ENCODE measurements at places on chromosomes 7 and 10.
A peak's percentile ranks its signal among the peaks of the same experiment; 100 is the strongest.

DNA sequence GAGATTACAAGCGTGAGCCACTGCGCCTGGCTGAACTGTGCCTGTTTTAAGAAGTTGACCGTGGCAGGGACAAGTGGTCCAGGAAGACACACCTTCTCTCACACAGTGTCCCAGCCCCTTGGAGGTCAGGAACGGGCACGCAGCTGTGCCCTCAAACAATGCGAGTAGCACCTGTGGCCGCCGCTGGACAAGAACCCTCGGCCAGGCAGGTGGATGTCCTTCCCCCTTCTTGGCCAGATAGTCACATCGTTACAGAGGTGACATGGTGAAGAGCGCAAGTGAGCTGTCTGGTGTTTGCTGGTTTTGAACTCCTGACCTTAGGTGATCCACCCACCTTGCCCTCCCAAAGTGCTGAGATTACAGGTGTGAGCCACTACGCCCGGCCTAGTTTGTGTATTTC, 8.8 kb downstream of the ZFAND2A start:
- DNase-seq: no peak

GRCh38 chr10:116771101-116771958, 29.0 kb upstream of the HSPA12A start:
- no peak for DNase-seq

GRCh38 chr10:72886621-72887020, 6.9 kb upstream of the OIT3 start:
- DNase-seq: no peak

- DNase-seq: no peak
Measured at GRCh38 chr7:143391462-143392404, 10.6 kb downstream of the ZYX start.

GRCh38 chr10:22002591-22003176, 846 bp downstream of the DNAJC1 start:
- DNase-seq: no peak

DNA sequence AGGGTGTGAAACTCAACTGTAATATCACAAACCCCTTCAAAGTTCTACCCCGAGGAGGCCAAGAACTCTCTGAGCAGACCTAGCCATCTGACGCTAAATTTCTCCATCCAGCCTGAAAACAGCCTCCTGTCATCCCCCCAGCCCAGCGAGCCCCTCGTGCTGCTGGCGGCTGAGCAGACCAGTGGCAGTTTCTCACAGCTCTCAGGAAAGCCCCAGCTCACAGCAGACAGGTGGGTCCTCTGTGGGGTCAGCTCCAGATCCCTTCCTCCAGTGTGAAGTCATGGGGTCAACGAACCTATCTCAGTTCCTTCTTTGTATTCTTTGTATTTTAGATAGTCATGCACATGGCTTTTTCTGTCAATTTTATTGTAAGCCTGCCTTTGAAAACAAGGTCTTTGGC, 7.8 kb downstream of the GARIN1A start:
- DNase-seq: no peak

- DNase-seq: no peak
Measured at GRCh38 chr10:34698248-34698831, 116.8 kb downstream of the PARD3 start.

DNA sequence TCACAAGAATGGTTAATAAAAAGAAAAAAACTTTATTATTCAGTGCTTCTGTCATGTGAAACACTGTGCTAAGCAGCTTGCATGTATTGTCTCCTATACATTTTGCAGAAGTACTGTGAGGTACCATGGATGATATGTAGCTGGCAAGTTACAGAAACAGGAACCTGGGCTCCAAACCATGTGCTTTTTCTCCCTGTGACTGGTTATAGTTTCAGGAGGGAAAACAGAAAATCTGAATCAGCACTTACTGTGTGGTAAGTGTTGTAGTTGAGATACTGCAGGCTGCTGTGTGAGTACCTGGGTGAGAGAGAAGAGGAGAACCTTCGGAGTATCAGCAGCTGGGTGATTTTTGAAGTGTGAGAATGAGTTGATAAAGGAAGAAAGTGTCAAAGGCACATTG, 285.0 kb downstream of the SUGCT start:
- DNase-seq: no peak

DNA sequence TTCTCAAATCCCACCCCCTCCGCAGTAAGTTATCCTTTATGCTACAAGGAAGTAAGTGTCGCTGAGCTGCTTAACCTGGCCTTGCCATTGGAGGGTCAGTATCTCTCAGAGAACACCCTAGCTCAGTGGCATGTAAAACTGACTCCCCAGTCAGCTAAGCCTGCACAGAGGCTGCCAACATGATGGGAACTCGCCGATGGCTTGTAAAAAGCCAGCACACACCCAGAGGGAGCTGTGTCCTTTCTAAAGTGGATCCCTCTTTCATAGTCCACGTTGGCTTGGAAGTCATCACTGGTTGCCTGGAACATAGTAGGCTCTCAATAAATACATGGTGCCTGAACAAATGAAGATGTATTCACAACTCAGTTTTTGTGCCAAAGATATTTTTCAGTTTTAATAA, 249.1 kb upstream of the YAE1 start:
- no peak for DNase-seq

DNA sequence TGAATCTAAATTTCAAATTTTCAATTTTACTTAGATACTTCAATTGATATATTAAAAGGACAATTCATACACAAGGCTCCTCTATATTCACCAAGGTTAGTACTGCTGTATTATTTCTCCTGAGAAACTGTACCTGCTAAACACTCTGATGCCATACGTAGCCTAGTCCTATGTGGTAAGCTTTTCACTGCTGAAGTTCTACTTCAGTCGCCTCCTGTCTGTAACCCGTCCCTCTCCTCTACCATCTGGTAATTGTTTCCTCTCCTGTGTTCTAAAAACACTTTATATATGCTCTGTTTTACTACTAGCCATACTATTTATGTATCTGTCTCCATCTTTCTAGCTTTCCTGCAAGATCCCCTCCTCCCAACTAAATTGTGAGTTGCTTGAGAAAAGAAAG, 20.2 kb downstream of the PDZD8 start:
- DNase-seq: no peak

DNA sequence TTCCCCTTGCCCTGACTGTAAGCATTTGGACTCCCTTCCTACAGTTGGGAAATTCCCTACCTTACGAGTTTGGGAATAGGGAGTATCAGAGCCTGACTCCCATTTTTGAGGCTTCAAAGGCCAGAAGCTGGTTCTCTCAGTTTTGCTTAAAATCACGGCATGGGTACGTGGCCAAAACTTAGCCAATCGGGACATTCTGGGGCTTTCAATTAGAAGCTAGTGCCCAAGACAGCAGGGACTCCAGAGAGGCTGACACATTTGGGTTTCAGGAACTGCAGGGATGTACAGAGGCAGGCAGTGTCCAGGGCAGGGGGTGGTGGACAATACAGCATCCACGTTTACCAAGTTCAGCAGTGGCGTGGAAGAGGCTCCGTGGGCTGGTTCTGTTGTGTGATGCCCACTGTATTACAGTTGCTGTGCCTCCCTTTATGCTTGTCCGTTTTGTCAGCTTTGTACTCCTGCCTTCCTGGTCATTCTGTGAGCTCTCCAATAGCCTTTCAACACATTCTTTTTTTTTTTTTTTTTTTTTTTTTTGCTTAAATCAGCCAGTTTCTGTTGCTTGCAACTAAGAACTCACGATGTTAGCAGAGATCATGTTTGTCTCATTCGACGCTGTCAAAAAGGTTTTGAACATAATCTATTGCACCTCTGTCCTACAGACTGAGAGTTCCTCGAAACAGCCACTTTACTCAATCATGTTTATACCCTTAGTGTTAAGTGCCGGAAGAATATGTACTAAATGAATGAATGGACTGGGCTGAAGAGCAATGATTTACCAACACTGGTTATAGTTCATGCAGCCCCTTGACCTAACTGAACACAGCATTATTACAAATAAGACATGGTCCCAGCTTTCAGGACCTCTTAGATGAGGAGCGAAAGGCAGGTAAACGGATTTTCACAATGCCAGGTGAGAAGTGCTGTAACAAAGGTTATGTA, 1.1 kb downstream of the GGCT start:
- no peak for DNase-seq

DNA sequence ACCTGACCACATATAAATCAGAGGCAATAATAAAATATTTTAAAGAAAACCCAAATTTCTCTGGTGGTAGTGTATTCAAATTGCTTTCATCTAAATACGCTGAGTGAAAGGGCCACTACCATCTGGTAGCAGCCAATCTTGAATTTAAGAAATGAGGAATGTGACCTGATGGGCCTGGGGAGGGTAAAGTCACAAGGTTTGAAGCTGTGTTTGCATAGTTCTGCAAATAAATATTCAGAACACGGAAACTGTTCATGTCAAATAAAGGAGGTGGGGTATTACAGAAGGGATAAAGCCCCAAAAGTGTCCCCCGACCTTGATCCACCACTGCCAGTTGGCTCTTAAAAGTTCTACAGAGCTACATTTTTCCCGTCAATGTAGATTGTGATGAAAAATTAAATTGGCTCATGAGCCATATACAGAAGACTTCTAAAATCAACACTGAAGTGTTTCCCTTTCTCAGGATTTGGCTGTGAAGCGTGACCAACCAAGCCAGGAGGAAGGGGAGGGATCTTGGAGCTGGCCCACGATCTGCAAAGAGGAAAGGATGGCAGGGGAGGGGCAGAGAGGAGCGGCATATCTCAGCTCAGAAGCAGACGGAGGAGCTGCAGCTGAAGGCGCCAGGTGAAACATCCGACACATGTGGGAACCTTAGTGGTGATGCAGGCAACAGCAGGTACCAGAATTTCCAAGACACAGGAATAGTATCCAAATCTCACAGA, 39.6 kb downstream of the MPP7 start:
- DNase-seq: no peak

GRCh38 chr7:47211519-47211973, 370.4 kb downstream of the TNS3 start:
- no peak for DNase-seq

- DNase-seq: no peak
Measured at GRCh38 chr7:39414224-39415035, 151.8 kb upstream of the YAE1 start.

- no peak for DNase-seq
Measured at GRCh38 chr10:61337741-61338140, 115.4 kb downstream of the TMEM26 start.

DNA sequence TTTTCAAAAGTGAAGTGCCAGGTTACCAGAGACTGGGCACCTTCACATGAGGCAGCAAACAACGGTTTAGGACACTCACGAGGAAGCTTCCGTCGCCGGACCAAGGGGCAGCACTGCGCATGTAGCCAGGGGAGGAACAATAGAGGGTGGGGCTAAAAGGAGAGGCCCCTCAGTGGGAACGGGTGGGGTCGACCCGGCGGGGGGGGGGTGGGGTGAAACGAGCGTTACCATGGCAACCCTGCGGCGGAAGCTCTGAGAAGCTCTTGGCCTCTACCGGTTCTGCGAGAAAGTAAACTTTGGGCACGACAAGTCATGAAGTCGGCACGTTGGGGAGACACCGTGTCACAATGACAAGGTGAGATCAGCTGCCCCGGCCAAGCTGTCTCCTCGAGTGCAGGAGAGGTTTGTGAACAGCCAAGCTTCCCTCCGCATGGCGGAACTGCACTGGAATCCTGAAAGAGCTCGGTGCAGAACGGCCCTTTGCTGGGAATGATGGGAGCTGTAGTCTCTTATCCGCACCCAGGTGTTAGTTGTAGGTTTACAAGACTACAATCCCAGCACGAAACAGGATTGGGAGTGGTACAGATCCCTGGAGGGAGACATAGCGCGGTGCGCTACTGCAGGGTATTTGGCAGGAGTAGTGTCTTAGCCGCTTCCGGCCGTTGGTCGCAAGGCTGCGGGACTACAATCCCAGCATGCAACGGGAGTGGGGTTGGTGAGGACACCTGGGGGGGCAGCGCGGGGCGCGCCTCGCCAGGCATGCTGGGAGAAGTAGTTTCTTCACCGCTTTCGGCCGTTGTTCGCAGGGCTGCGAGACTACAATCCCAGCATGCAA, 72.8 kb upstream of the ZNF722 start:
- DNase-seq: peak; percentile 77

GRCh38 chr7:156073366-156074052, 261.2 kb upstream of the SHH start:
- DNase-seq: no peak

- no peak for DNase-seq
Measured at GRCh38 chr7:112410092-112410491, 40.2 kb upstream of the IFRD1 start.

- DNase-seq: no peak
Measured at GRCh38 chr10:85193796-85194195, 865.4 kb downstream of the CCSER2 start.

DNA sequence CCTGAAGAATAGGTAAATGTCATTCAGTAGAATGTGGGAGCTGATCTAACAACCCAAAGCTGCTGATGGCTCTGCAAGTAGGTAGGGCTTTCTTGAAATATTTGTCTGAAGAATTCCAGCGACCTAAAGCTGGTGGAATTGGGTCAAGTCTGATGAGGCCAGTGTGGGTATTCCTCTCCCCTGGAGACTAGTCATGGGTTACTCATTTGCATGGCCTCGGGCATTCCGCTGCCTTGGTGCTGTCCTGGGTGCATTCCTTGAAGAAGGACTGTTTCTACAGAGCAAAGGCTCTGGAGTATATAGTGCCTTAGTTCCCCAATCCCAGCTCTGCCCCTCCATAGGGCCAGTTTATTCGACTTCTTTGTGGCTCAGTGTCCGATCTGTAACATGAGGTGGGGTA, 19.2 kb downstream of the PDK4 start:
- no peak for DNase-seq
